ENCODE measurements at places on chromosomes 11 and 22.

- peak; percentile 53 for DNase-seq
Measured at GRCh38 chr11:39374963-39375698, 2084.3 kb downstream of the LRRC4C start.

- no peak for DNase-seq
Measured at GRCh38 chr22:49129736-49130135, 697.9 kb downstream of the BRD1 start.

DNA sequence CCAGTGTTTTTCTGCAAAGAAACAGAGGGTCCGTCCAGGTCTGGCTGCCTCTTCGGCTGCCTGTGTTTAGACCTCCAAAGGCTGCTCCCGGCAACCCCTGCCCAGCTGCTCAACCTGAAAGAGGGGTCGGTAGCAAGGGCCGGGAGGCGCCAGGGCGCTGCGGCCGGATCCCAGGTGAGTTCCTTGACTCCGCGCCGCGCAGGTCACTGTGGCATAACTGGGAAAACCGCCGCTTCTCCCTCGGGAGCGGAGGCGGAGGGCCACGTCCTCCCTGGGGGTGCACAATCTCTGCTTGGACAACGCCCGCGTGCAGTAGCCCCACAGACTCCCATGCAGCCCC is 1.0 kb upstream of the BRSK2 start:
- no peak for DNase-seq

GRCh38 chr22:44839061-44839460 is 86.7 kb downstream of the ARHGAP8 start:
- DNase-seq: no peak

DNA sequence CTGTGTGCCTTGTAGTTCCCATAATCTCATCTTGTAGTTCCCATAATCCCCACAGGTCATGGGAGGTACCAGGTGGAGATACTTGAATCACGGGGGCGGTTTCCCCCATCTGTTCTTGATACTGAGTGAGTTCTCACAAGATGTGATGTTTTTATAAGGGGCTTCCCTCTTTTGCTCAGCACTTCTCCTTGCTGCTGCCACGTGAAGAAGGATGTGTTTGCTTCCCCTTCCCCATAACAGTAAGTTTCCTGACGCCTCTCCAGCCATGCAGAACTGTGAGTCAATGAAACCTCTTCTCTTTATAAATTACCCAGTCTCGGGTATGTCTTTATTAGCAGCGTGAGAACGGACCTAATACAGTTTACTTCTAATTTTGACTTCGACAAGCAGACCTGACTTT is 14.0 kb upstream of the SMIM38 start:
- no peak for DNase-seq

DNA sequence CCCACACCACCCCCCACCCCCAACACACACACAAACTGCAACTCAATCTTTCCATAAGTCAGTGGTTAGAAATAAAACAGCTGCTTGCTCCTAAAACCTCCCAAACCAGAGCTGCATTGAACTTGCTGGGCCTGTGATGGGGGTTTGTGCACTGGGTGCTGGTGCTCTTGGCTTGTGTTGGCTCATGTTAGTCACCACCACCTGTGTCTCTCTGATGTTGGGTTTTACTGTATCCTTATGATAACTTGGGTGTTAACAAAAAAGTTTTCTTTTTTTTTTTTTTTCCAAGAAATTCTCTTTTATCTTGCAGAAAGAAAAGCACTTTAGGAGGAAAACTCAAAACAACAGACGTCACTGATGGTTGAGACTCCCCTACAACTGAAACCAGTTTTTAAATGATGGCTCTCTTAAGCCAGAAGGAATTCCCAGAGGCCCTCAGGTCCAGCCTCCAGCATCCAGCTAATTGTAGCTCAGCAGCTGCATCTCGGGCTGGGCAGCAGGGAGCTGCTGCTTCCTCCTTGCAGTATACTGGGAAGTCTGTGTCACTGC is 79.9 kb upstream of the DRD2 start:
- DNase-seq: no peak

DNA sequence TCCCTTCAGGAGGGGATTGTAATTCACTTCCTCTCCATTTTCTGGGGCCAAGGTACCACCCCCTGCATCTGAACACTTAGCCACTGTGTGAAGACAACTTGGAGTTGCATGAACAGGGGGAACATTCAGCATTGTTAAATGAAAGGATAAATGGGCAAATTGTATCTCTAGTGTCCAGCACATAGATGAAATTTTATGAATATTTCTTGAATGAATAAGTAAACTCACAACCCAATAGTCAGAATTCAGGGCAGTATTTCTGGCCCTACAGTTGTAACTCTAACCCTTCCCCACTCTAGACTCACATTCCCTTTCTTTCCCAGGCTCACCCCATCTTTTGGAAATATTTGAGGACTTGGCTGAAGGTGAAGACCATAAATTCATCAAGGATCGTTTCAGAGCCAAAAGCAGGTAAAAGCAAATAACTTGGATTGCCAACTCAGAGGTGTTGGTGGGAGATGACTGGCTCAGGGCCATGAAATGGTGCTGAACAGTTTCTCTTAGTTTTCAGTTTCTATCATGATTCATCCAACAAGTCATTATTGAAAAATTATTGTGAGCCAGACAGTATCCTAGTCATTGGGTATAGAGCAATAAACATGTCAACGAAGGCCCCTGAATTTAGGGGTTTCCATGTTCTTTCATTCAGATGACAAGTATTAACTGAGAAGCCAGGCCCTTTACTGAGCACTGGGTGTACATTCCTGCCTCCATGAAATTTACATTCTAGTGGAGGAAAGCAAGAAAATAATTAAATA is 33.3 kb upstream of the ZC3H12C start:
- DNase-seq: no peak

DNA sequence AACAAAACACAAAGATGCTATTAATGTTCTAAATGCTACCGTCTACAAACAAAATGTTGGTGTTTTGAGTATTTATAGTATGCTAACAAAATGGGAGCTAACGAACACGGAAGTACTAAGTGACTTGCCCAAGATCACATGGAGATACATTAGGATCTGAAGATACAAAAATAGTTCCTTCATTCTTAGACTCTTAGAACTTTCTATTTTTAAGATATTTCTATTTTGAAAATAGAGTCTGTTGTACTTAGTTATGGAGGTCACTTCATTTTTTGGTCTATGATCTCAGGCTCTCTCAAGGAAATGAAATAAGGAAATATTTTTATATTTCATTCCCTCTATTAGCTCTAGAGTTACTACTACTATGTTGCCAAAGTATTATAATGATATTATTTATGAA is 64.2 kb downstream of the APOL5 start:
- no peak for DNase-seq

DNA sequence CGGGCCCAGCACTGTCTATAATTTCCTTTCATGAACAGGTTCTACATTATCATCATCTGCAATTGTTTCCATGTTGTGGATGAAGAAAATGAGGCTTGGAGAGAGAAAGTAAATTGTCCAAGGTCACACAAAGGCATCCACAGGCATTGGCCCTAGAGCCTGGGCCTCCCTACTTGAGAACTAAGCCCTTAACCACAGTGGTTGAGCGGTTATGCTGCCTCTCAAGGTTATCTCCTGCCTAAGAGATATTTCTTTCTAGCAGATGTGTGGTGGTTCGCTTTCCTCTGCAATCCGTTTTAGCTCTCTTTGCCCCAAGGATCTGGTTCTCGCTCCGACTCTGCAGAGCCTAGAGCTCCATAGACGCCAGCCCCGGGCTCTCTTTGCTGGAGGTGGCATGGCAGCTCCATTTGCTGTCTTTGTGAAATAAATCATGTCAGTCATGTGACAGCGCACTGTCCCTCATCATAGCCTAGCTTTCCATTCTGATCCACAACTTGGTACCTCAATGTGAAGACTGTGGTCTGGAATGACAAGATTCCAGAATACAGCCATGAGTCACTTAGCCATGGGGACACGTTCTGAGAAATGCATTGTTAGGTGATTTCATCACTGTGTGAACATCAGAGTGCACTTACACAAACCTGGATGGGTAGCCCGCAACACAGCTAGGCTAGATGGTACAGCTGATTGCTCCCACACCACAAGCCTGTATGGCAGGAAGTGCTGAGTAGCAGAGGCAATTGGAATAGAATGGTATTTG is 27.2 kb downstream of the RPS6KA4 start:
- DNase-seq: no peak

DNA sequence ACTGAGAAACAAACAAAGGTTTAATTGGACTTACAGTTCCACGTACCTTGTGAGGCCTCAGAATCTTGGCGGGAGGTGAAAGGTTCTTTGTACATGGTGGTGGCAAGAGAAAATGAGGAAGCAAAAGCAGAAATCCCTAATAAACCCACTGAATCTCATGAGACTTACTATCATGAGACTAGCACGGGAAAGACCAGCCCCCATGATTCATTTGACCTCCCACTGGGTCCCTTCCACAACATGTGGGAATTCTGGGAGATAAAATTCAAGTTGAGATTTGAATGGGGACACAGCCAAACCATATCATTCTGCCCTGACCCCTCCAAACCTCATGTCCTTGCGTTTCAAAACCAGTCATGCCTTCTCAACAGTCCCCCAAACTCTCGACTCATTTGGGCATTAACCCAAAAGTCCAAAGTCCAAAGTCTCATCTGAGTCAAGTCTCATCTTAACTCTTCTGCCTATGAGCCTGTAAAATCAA is 617.4 kb downstream of the CNTN5 start:
- no peak for DNase-seq

DNA sequence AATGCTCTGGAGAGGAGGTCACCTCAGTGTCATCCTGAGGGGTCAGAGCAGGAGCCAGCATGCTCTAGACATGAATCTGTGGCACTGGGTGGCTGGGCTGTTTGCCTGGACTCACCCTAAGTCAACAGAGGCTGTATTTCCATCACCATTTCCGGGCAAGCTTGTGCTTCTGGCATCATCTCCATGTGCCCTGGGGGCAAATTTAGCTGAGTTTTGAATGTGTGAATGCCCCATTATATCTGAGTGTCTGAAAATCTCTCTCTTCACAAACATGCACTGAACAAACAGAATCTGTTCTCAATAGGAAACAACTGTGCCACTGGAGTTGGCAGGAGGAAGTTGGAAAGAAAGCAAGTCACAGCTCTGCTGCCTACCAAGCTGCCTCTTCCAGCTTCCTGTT is 356.2 kb downstream of the GRM5 start:
- DNase-seq: no peak

- no peak for DNase-seq
Measured at GRCh38 chr11:116194156-116194904, 578.5 kb downstream of the BUD13 start.

- no peak for DNase-seq
Measured at GRCh38 chr22:20141186-20142077, 9.4 kb downstream of the CCDC188 start.

GRCh38 chr11:128472128-128473089 is 114.9 kb downstream of the ETS1 start:
- no peak for DNase-seq

DNA sequence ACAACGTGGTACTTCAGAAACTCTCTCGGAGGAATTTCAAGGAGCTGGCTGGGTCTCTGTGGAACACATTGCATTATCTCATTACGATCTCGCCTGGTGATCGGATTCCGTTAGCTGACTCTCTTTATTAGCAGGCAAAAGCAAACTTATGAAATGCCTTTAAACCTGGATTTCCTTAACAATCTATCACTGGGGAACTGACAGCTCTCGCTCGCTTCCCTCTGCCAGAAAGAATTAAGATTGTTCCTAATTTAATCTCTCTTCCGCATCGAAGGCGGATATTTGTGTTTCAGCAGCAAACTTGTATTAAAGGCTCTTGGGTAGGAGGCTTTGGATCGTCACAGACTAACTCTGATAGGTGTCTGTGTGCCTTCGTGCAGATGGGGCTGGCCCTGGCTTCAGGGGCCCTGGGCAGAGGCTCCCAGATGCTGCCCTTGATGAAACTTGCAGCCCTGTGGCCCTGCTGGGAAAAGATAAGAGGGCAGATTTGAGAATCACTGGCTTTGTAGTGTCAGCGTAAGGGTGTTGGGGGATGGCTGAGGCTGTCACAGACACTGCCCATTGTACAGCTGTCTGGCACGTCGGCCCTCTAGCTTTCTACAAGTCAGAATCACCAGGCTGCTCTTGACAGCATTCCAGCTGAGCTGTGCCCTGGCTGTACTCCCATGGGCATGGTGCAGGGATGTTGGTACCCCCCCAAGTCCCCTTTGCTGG is 162.2 kb upstream of the NECTIN1 start:
- no peak for DNase-seq

DNA sequence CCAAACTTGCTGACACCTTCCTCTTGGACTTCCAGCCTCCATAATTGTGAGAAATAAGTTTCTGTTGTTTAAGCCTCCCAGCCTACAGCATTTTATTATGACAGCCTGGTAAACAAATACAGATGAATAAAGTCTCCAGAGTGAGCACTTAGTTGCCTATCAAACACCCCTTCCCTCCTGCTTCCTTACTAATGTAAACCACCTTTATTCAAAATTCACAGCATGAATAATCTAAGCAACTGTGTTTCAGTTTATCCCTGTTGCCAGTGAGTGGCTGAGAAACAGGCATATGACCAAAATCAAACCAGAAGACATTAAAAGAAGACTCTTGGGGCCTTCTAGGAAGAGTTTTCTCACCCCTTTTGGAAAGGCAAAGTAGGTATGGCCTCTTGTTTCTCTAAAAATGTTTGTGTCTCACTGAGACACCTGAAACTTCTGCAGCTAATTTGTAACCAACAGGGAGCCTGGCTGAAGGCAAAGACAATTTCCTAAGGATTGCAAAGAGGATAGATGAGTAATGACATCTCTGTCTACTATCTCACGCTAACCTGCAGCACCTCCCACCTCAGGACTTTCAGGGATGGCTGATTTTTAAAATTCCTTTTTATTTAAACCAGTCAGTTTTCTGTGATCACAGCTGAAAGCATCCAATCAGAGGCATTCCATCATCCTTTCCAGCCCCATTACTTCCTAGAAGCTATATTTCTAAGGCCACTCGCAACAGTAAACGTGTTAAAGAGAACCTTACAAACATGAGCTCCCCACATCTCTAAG is 61.4 kb upstream of the LRRC55 start:
- no peak for DNase-seq

DNA sequence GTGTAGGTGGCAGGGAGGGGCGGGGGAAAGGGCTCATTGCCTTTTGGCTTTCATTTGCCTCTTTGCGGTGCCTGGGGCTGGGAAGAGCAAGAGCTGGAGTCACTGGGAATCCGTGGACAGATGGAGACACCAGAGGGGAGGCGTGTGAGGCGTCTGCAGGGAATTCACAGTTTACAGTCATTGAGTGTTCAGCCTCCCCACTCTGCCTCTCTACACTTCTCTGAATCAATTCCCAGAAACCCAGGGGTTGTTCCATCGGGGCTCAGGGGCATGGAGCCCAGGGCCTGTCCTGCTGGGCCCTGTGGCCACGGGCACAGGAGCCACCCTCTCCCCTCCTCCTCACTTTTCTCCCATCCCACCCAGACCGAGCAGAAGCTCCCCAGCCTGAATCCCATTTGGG is 160.5 kb upstream of the NAV2 start:
- no peak for DNase-seq

Measured in CD4-positive, alpha-beta T cell (primary cell).